ENCODE measurements at places on chromosomes 11 and 22. TPM values are rescaled to one million over a fixed set of nuclear protein-coding genes. Genes with fewer than 3 reads are reported as not detected.

TST gene
- total RNA-seq, result 13.7 TPM

POGLUT3 gene
- 20.3 TPM for total RNA-seq

CXCR5 gene
- not detected for total RNA-seq

KRTAP5-1 gene
- not detected for total RNA-seq

CST6 gene
- total RNA-seq, result not detected
